NCI-H187 (cell line): ENCODE measurements at places on chromosomes 11 and 22.

DNA sequence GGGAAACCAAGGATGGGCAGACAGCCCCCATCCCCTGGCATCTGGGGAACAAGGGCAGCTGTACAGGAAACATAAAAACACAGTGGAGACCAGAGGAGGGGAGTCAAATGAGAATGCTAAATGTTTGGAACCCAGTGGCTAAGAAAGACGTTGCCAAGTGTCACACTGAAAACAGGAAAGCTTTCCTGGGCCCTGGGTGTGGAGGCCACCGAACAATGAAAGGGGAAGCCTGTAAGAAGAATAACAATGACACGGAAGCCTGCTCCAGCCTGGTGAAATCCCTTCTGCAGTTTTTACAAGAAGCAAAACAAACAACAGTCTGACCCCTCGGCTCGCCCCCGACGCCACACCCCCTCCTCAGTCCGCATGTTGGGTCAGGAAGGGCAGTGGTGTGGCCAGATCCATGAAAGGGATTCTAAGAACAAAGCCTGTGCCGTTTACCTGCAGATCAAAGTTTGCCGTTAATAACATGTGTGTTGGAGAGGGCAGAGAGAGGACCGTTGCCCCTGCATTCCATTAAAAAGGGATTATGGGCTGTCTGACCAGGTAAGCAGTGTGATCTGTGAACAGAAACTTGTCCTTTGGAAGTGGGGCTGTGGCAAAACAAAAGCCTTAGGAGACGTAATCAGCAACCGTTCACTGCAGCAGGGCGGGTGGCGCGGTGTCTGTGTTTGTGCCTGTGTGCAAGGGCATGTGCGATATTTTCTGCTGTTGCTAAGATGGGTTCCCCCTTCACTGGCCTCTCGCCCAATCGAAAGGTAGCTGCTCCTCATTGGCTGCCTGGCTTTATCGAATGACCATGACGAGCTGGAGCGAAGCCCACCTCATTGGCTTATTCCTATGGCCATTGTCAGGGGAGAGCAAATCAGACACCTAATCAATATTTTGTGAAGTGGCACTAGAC lies 113.7 kb upstream of the BLID start:
- DNase-seq = no peak

GRCh38 chr11:82969811-82970210 lies 68.3 kb downstream of the DDIAS start:
- DNase-seq = no peak

DNA sequence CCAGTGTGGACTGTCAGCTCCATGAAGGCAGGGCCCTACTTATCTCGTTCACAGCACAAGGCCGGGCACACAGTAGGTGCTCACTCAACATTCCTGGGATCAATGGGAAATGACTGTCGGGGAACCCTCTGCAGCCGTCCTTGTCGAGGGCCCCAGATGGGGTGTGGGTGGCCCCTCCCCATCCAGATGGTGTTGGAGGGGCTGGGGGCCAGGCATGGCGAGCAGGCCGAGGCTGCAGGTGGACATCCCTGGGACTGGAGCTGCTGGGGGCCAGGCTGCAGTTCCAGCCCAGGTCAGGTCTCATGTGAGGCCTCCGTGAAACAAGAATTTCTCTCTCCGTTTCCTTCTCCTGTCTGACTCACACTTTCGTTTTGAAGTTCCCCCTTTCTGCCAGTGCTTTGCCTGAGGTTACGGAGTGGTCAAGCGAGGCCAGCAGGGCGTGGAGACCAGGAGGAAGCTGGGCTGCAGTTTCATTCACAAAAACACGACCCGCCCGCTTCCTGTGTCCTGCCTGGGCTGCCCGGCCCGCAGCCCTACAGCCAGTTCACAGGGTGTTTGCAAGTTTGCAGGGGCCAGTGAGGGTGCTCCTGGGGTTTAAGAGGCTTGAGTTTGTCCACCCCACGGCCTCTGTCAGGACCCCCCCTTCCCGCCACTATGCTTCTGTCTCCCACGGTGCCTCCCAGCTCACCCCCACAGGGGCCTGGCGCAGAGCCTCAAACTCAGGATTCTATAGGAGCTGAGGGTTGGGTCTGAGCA lies 4.5 kb downstream of the MYEOV start:
- no peak for DNase-seq

DNA sequence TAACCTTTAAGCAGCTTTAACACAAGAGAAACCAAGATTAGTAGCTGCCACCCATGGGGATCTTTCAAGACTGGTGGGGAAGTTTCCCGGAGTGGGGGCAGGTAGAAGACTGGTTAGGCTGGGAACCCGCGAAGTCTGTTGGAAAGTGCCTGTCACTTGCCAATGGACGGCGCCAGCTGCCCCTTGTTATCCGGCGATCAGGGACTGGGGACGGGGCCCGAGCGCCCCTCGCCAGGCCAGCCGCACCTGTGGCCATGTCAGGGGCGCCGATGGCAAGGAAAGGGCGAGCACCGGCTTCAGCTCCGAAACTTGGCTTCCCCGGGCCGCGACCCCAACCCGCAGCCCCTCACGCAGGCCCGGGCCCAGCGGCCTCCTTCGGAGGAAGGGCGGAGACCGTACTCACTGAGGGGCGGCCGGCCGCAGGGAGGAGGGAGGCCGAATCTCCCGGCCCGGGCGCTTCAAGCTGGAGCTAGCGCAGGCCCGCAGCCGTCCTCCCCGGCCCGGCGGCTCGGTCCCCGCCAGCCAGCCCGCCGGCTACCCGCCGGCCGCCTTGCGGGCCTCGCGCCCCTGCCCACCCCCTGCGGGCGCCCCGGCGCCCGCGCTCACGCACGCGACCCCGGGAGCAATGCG lies 539 bp downstream of the EIF4ENIF1 start:
- DNase-seq = no peak

- DNase-seq = no peak
Measured at GRCh38 chr22:42747701-42748513, 27.2 kb upstream of the A4GALT start.
